ENCODE measurements at places on chromosomes 4 and X.

DNA sequence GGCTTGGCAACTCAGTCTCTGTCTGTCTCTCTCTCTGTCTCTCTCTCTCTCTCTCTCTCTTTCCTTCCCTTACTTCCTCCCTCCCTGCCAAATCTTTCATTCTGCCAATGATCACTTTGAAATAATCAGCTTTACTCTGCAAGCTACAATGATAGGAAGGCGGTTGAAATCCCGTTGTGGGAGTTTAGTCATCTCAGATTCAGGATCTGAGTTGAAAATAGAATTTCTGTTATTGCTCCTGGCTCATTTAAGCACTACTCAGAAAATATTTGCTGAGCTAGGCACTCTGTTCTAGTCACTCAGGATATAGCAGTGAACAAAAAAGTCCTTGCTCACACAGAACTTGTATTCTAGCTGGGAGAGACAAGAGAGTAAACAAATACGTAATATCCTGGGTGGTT is 56.3 kb upstream of the DCTD start:
- no peak for DNase-seq

DNA sequence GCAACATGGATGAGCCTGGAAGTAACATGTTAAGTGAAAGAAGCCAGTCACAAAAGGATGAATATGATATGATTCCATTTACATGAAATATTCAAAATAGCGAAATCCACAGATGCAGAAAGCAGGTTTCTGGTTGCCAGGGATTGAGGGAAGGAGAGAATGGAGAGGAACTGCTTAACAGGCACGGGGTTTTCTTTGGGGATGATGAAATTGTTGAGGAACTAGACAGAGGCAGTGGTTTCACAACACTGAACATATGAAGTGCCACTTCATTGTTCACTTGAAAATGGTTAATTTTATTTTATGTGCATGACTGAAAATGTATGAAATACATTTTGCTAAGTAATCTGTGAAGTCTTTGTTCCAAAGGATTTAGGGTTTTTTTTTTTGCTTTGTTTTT is 182.5 kb upstream of the TBL1X start:
- DNase-seq: no peak

DNA sequence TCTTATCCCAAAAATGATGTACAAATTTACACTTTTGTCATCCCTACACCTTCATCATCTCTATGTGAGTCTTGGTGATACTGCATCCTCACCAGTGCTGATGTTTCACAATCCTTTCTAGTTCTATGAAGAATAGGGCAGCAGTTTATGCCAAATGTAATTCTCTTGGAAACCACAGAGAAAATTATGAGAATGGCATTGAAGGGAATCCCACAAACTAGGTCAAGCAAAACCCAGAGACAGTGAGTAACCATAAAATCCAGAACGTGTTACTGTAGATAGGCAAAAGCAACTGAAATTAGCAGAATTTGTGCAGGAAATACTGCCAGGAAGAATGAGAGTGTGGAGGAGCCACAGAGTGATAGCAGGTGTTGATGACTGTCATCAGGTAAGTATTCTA is 24.5 kb downstream of the IL15 start:
- DNase-seq: no peak

DNA sequence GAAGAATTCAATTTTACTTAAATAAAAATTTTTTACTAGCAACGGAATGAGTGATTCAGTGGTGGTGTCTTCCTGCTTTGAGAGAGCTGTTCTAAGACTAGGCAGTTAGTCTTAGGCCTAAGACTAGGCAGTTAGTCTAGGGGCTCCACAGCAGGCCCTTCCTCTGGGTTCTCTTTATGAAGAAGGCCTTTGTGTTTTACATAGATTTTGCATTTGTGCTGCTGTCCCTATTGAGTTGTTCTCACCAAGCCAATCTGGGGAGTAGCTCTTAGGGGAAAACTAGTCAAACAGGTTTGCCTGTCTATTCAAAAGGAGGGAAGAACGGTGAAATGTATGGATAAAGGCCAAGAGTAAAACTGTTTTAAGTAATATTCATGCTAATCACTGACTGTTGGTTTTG is 7.6 kb downstream of the UGT8 start:
- DNase-seq: no peak

- DNase-seq: no peak
Measured at GRCh38 chr4:181213551-181213950, 1029.7 kb upstream of the TENM3 start.

DNA sequence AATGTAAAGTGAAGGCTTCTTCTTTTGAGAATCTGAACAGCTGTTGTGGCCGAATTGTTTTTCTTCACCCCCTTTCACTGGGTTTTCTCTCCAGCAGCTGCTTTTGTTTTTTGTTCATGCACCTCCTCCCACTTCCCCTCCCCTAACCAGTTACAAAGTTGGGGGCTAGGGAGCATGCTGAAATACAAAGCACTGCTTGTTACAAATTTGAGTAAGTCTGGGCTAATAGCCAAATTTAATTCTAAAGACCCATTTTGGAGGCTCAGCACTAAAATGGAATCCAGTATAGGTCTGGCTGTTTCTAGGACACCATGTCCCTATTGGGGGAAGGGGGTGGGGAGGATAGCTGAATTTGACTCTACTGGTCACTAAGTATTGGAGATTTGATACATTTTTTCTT is 89.2 kb upstream of the GPM6B start:
- no peak for DNase-seq

- no peak for DNase-seq
Measured at GRCh38 chrX:39320165-39320564, 518.9 kb downstream of the MID1IP1 start.

DNA sequence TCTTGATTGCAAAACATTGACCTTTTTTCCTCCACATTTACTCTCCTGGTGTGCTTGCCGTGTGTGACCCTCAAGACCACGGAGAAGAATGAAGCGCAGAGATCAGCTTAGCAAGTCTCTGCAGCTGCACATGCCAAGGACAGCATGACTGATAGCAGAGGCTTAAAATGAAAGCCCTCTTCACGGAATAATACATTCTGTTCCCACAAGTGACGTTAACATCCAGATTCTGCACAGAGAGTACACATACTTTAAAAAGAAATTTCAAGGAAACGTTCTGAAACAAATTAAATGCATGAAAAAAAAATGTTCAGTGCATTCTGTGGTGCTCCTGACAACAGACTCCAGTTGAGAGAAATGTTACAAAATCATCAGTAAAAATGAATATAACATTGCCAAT is 60.9 kb downstream of the SLC7A11 start:
- no peak for DNase-seq

DNA sequence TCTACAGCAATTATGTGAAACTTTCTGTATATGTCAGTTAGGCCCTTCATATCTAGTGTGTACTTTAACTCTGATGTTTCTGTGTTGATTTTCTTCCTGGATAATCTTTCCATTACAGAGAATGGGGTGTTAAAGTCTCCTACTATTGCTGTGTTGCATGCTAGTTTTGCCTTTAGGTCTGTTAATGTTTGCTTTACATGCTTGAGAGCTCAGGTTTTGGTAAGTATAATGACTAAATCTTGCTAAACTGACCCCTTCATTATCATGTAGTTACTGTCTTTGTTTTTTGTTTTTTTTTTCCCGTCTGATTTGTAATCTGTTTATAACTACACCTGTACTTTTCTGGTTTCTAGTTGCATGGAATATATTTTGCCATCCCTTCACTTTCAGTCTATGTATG is 63.6 kb upstream of the UGT2B15 start:
- no peak for DNase-seq

DNA sequence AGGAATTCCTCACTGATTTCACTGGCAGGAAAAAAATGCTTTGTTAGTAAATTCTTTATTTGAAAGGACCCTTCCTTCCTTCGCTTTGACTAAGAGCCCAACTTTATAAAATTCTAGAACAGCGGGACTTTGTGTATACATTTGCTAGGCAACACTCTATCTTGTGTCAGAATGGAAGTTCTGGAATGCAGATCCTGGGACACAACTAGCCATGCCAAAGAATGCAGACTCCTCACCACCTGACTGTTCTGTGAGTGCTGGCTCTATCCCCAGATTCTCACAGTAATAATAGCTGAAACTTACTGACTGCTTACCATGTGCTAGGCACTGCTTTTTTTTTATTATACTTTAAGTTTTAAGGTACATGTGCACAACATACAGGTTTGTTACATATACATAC is 73.3 kb upstream of the ZDHHC15 start:
- no peak for DNase-seq

- DNase-seq: no peak
Measured at GRCh38 chr4:139188648-139189416, 11.8 kb upstream of the ELF2 start.

GRCh38 chrX:73289039-73289438 is 74.4 kb upstream of the NAP1L2 start:
- no peak for DNase-seq

- no peak for DNase-seq
Measured at GRCh38 chrX:1034717-1035116, 177.7 kb downstream of the CRLF2 start.

GRCh38 chr4:53049528-53049927 is 187.4 kb downstream of the RASL11B start:
- DNase-seq: no peak

DNA sequence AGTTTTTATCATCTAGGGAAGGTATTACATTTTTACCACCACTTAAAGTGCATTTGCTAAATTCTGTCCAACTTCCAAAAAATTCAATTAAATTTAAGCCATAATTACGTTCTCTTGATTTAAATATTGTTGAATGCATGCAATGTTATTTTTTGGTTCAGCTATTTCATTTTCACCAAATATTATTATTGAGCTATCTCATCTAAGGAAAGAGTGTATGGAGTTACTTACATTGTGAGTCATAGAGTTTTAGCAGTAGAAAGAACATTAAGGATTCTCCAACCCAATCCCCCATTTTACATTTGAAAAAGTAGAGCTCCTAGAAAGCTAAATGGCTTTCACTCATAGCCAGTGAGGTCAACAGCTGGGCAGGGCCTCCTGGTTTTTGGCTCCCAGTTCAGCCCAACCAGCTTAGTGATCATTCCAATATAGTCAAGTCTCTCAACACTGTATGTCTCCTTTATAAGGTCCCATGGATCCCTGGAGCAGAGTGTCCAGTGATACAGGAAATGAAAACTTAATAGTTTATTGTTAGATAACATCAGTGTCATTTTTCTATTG is 60.5 kb downstream of the NDNF start:
- DNase-seq: no peak

GRCh38 chr4:142354041-142354440 is 492.1 kb downstream of the INPP4B start:
- no peak for DNase-seq

DNA sequence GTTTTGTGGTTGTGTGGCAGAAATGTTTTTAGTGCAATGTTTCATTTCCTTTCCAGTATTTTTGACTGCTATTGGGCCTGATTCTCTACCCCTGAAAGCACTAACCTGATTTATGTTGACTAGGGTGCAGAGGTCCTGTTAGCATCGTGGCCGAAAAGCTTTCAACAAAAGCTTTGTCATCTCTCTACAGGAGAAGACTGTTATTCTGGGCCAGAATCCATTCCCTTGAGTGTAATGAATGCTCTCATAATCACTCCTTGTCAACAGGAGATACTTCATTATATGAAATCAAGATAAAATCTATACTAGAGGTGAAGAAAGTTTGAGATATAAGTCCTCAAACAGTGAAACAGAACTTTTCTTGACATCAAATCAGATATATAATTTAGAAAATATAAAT is 195.5 kb downstream of the ZNF330 start:
- peak; percentile 78 for DNase-seq

DNA sequence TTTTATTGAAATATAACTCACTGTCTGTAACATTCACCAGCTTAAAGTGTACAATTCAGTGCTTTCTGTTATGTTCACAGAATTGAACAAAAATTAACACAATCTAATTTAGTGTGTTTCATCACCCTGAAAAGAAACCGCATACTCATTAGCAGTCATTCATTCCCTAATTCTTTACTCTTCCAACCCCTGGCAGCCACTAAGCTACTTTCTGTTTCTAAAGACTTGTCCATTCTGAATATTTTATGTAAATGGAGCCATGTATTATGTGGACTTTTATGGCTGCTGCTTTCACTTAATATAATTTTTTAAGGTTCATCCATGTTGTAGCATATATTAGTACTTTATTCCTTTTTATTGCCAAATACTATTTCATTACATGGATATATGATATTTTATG is 94.7 kb upstream of the ATP8A1 start:
- DNase-seq: no peak

GRCh38 chr4:87868522-87868921 is 35.8 kb downstream of the MEPE start:
- no peak for DNase-seq

DNA sequence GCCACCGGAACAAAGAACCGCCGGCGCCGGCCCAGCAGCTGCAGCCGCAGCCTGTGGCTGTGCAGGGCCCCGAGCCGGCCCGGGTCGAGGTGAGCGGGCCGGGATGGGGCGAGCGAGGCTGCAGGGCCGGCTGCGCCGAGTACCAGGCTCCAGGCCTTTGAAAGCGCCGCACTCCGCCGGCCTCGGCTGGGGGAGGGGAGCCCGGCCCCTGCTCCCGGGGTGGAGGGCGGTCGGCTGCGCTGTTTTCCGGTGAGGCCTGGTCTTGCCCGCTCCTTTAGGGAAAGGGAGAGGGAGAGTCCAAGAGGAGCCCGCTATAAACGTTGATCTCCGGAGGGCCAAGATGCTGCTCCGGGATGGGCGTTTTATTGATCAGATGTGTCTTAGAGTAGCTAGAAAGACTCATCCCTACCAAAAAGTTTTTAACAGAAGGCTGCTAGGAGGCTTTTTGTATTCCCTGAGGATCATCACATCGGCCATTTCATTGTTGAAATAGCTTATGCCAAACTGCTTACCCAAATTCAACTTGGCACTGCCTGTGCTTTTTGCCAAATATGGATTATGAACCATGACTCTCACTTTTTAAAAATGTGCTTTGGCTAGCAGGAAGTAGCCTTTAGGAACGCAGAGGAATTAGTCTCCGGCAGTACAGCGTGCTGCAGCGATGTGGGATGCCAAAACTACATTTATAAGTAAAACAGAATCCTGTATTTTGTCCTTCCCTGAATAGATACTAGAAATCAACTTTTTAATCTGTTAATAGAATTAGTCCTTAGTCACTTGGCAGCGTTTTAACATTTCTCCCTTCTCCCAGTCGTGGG is 760 bp downstream of the TMEM165 start:
- no peak for DNase-seq

DNA sequence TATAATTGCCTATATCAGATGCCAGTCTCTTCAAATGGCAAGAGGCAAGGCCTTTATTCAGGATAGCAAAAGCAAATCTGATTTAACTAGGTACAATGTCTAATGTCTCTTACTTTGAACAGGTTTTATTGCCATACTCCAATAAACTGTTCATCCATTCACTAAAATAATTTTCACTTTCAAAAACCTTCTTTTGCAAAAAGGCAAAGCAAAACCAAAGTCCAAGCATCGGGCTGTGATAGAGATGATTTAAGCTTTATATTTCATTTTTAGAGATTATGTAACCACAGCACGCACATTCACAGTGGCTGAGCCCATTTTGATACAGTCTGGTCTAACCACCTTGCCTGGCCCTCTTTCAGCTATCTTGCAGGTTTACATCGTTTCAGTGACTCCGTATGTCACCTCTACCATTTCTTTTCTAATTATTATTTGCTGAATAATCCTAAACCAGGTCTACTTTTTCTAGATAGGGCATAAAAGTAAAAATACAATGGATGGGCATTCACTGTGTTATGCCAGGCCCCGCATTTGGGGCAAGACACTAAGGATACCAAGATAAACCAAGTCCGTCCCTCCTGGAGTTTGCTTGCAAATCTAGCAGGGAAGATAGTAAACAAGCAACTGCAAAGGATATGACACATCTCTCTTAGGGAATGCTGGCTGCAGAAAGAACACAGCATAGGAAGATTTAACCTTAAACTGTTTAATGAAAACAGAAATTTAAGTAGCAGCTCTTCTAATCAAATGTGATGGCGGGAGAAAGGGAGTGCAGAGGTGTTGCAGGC is 1.8 kb downstream of the CASP3 start:
- no peak for DNase-seq

- no peak for DNase-seq
Measured at GRCh38 chrX:13142891-13143290, 98.5 kb upstream of the FAM9C start.
